Kasumi-1 (cell line): ENCODE measurements at places on chromosomes 7 and 10.

GRCh38 chr7:37552030-37552429 is 103.4 kb upstream of the ELMO1 start:
- DNase-seq = no peak

DNA sequence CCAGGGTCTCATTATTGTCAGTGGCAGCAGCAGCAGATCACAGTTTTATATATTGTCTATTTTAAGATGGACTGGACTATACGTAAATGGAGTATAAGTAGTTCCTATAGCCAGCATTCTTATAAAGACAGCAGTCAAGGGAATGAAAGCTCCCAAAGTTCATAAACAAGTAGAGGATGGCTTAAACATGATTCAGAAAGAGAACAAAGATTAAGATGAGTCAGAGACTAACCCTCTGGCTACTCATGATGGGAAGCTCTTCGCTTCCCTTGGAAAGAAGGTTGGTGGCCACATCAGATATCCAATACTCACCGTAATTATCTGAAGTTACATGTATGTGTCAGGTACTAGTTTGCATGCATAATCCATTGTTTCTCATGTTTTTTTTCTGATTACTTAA is 277.0 kb downstream of the INHBA start:
- no peak for DNase-seq

GRCh38 chr7:132028144-132028920 is 471.9 kb upstream of the PODXL start:
- DNase-seq = no peak

GRCh38 chr10:11113156-11113555 is 95.5 kb downstream of the CELF2 start:
- DNase-seq = no peak

DNA sequence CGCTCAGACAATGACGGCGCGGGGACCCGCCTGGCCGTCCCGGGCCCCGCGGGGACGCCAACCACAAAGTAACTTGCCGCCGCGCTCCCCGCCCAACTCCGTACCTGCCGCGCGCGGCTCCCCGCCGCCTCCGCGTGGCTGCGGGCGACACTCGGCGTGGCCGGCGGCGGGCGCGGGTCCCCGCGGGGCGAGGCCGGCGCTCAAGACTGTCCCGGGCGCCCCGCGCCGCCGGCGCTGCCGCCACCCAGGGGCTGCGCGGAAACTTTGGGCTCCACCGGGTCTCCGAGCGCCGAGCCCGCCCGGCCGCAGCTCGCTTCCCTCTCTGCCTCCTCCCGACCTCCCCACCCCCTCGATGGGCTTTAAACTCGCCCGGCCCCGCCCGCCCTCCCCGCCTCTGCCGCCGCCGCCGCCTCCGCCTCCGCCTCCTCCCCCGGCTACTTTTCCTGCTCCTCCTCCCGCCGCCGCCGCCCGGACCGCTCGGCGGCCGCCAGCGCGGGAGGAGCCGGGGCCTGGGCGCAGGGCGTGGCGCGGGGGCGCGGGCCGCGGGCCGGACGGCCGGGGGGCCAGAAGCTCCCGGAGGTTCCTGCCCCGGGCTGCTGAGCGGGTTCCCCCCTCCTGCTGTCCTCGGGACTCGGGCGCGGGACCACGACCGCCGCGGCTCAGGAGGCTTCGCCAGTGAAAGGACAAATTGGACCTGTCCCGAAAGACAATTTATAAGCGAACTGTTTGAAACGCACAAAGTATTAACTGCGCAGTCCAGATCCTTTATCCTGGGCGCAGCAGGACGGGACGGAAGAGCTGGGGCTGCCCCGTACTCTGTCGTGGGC is 10.6 kb upstream of the GRB10 start:
- no peak for DNase-seq

DNA sequence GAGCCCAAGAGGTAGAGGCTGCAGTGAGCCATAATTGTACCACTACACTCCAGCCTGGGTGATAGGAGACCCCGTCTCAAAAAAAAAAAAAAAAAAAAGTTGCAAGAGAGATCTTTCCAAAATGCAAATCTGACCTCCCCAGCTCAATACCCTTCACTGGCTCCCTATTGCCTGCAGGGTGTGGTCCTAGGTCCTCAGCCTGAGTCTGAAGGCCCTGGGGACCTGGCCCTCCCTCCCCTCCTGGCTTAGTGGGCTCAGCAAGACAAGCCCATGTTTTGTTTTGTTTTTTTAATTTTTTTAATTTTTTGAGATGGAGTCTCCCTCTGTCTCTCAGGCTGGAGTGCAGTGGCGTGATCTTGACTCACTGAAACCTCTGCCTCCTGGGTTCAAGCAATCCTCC is 20.6 kb downstream of the SRRM3 start:
- no peak for DNase-seq

- DNase-seq = no peak
Measured at GRCh38 chr10:132044803-132045202, 20.9 kb upstream of the JAKMIP3 start.

DNA sequence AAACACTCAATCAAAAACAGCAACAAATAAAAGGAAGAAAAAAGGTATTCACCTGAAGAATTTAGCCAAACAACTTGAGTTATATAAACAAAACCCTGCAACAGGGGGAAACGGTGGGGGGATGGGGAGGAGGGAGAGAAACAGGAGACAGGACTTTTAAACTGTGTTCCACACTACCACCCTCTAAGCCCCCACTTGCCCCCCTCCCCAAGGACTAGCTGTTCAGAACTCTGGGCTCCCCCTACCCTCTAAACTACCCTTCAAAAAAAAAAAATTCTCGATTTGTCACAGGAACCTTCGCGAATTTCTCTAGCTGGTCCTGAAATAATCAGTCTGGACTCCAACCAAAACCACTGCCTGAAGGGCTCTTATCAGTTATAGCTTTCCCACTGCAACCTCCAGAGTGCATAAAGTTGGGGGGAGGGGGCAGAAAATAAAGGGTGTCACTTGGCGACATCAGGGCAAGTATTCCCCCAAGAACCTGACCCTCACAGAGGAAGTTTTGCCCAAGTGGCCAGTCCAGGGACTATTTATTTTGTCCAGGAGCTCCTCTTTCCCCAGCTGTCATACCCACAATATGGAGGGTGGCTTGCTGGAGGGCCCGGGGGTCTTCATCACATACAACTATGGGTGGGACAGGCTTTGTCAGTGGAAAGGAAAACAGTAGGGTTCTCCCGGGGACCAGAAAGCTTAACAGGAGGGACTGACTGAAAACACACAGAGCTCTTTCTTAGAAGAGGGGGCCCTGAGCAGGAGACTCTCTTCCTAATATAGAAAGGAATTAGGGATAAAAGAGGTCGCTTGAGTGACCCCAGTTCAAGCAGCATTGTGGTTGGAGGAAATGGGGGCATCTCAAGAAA is 1.3 kb downstream of the UBE2H start:
- no peak for DNase-seq

DNA sequence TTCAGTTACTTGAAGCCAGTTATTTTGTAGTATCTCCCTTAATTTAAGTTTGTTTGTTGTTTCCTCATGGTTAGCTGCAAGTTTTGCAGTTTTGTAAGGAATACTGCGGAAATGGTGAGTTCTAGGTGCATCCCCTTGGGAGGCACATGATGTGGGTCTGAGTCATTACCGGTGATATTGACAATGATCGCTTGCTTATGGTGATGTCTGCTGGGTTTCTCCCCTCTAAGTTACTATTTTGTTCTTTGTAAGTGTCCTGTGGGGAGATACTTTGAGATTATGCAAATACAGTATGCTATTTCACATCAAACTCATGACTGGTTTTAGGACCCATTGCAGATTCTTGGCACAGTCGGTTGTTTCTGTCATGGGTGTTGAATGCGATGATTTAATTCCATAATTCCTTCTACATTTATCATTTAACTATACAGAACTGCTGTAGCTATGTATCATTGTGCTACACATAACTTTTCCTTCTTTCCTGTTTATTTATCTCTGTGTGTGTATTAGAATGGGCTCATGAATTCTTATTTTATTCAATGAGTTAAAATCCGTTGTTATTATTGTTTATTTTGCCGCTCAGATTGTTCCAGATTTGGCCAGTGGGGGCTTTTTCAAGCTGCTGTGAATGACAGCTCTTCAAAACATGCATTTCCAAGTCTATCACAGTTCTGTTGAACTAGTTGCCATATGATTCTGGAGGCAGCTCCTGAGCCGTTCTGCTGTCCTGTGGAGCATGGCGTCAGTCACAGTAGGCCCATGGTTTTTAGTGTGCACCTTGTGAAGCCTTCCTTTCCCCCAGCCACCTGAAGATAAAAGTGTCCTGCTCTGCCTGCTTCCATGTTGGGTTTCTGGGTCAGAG is 18.4 kb downstream of the TSPAN14 start:
- DNase-seq = no peak
